ENCODE measurements at places on chromosomes 7 and 10.

DNA sequence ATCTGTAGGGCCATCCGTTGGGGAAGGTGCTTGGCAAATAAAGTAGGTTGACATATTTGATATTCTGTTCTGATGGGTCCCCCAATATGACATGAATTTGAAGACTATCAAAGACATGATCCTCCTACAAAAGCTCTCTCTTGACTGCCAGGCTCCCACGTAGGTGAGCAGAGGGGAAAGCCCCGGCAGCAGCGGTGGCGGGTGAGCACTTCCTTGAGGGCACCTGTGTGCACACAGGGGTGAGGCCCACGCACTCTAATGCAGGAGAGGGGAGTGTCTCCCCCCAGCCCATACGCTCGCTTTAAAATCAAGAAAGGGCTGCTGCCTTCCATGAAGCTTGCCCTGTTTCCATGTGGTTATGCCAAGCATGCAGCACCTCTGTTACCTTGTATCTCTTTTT lies 100.4 kb downstream of the TAX1BP1 start:
- no peak for DNase-seq

GRCh38 chr7:66927348-66927948 lies 6.4 kb downstream of the TMEM248 start:
- no peak for DNase-seq

- DNase-seq, result no peak
These were observed 39.6 kb upstream of the DNAJB6 start for GRCh38 chr7:157297185-157297584.

- no peak for DNase-seq
These were observed 94.1 kb downstream of the PFKFB3 start for GRCh38 chr10:6296828-6297251.

DNA sequence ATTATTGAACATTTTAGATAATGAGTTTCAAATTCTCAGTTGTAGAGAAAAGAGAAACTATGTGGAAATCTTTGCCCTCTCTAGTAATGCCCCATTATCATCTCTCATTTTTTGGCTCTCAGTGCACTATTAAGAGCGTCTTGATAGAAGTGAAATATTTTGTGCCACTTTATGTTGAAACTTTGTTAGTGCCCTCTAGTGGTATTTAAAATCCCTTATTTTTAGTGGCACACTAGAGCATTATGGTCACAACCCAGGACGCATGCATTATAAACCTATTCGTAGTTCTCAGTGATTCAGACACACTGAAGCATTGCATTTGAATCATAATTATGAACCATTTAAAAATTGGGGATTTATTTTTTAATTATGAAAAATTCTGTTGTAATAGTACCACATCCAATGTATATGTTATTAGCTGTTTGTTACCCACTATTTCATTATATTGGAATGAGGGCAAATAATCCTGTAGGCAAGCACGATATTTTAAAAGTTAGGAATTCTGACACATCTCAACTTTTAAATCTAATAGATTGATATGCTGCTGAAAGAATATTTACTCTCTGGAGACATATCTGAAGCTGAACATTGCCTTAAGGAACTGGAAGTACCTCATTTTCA lies 21.9 kb downstream of the PDCD4 start:
- DNase-seq, result peak; percentile 21

- DNase-seq, result no peak
These were observed 148.1 kb downstream of the ITGA8 start for GRCh38 chr10:15571575-15571974.

GRCh38 chr10:27482984-27483956 lies 20.8 kb upstream of the RAB18 start:
- DNase-seq, result no peak

GRCh38 chr10:87838650-87839049 lies 20.6 kb upstream of the ATAD1 start:
- DNase-seq, result no peak

DNA sequence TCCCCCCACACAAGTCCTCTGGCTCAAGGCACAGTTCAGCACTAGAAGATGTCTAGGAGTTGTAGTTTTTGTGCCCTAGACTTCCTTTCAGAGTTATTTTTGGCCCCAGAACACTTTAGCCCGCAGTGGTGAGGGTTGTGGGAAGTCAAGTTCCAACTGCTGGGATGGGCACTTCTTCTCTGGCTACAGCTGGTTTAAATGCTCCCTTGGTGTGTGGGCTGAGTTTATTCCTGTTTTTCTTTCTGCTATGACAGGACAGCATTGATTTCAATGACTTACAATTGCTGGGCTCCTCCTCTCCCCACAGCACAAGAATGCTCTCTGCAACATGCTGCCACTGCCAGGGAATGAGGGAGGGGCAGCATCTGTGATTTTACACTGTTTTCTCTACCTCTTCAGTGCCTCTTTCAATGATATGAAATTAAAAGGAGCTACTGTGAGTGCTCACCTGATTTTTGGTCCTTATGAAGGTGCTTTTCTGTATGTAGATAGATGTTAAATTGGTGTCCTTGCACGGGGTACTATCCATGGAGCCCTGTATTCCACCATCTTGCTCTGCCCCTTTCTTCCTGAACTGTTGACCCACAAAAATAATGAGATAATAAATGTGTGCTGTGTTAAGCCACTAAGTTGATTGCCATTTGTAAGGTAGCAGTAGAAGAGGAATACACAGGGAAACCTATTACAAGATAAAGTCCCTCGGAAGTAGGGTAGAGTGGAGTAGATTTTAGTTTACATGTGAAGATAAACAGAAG lies 56.3 kb downstream of the SLC13A1 start:
- no peak for DNase-seq

GRCh38 chr10:70849582-70850016 lies 33.9 kb downstream of the SGPL1 start:
- DNase-seq, result no peak

DNA sequence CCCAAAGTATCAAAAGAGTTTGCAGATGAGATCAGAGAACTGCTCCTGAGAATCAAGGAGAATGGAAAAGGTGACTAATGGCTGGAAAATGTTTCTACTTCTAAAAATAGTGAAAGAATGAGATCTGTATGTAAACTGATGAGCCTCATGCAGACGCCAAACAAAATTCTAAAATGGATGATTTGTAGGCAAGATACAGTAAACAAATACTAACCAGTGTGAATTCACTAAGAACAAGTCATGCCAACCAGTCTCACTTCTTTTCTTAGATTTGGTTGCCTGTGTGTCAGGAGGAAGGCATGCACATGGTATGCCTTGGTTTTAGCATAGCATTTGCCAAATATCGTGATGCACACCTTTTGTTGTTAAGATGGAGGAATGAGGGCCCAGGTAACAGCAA lies 94.9 kb upstream of the PIK3CG start:
- no peak for DNase-seq

DNA sequence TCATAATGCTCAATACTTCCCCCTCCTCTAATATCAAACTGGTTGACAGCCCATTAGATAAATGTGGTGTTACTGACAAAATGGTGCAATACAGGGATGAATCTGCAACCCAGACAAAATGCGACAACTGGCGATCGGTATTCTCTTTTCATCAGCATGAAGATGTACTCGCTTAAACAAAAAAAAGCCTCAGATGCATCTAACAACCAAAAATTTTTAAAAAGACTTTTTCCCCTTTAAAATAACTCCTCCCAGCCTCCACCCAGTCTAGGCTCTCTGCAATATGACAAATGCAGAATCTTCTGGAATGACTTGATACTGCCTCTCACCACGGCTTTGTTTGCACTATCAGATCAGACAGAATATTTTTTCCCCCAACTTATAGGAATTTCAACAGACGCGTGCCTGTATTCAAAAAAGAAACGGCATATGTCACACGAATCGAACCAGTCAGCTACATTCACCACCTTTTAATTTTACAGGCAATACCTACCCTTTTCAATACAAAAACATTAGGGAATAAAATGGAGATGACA lies 1.2 kb downstream of the YWHAG start:
- no peak for DNase-seq

GRCh38 chr7:132061937-132062336 lies 505.5 kb upstream of the PODXL start:
- no peak for DNase-seq

GRCh38 chr7:17233603-17234002 lies 64.8 kb upstream of the AHR start:
- no peak for DNase-seq

- no peak for DNase-seq
These were observed 956 bp upstream of the GJC3 start for GRCh38 chr7:99930376-99930775.

DNA sequence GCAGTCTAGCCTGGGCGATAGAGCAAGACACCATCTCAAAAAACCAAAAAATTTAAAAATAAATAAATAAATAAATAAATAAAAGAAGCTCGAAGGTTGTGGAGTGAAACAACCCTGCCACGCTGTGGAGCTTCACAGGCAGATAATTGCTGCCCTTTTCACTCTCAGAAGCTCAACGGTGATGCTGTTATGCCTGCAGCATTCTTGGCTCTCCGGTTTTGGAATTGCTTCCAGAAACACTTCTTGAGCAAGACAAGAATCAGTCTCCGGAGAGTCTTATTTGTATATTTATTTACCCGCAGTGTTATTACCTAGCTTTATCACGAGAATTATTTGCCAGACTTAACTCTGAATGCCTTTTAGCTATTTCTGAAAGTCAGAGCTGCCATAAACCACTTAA lies 40.5 kb upstream of the UBE2H start:
- no peak for DNase-seq

- no peak for DNase-seq
These were observed 9.8 kb upstream of the RALA start for GRCh38 chr7:39613577-39613976.

- no peak for DNase-seq
These were observed 44.8 kb upstream of the LOXL4 start for GRCh38 chr10:98312822-98313221.

GRCh38 chr7:27593226-27593625 lies 69.5 kb downstream of the HIBADH start:
- DNase-seq, result no peak

- no peak for DNase-seq
These were observed 25.0 kb upstream of the FZD1 start for GRCh38 chr7:91239171-91239604.

- DNase-seq, result no peak
These were observed 48.4 kb upstream of the ARHGAP21 start for GRCh38 chr10:24771943-24772694.

DNA sequence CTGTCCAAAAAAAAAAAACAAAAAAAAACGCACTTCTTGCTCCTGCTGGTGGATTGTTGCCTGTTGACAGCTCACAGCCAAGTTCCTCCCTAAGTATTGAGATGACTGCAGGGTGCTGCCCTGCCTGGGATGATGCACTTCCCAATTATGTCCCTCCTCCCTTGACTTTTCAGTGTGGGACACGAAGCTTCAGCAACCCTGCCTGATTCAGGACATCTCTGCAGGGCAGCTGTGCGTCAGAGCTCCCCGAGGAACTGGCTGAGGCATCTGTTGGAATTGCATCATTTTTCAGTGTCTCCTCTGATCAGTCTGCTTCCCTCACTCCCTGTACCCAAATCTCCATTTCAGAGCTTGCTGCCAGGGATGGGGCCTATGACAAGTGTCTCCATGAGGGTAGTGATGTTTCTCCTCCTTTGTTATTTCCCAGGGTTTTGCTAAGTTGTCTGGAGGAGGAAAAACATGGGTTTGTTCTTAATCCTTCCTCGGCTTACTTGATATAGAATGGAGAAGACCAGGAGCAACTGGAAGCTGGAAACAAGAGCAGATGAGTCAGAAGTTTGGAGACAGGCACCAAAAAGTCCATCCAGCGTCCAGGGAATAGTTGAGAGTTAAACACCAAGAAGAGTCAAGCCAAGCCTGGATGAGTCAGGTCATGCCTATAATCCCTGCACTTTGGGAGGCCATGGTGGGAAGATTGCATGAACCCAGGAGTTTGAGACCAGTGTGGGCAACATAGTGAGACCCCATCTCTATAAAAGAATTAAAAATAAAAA lies 355.1 kb downstream of the GALNT17 start:
- DNase-seq, result no peak

Data from cerebellar nuclear complex (tissue), 1 donor.